ENCODE measurements at places on chromosomes 4 and X. TPM values are rescaled to one million over a fixed set of nuclear protein-coding genes. Genes with fewer than 3 reads are reported as not detected.

The OSTC gene
- 102 TPM for total RNA-seq

The COL25A1 gene
- total RNA-seq = not detected

The MFAP3L gene
- total RNA-seq = 5.6 TPM

The NAT8L gene
- 13.7 TPM for total RNA-seq

The TEX13D gene
- total RNA-seq = not detected

The PFKFB1 gene
- total RNA-seq = not detected

The KIT gene
- not detected for total RNA-seq
